ENCODE measurements at places on chromosomes 6 and 20.
A peak's percentile ranks its signal among the peaks of the same experiment; 100 is the strongest.

GRCh38 chr6:137880746-137881521 is 13.9 kb downstream of the TNFAIP3 start:
- no peak for DNase-seq

- DNase-seq = no peak
Measured at GRCh38 chr6:11929241-11929835, 82.8 kb upstream of the HIVEP1 start.

- DNase-seq = no peak
Measured at GRCh38 chr20:32017711-32018251, 7.5 kb downstream of the CCM2L start.

- no peak for DNase-seq
Measured at GRCh38 chr6:161943561-161943960, 669.7 kb upstream of the AGPAT4 start.

GRCh38 chr6:20978151-20978614 is 443.9 kb downstream of the CDKAL1 start:
- no peak for DNase-seq

DNA sequence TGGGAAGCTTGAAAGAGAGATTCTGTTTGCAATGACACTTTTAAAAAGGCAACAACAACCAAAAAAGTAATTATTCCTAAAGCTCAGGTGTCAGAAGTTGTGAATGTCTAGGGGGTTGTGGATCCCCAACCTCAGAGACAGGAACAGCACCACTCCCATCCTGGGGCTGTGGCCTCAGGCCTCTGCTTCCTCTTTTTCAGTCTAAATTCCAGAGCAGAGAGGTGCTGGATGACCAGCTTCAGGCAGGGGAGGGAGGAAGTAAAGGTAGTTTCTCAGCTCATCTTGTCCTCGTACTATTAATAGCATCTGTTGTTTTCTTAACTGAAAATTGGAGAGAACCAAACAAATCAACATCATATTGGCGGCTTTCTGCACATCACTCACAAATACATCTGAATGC is 8.3 kb downstream of the NT5E start:
- DNase-seq = no peak

DNA sequence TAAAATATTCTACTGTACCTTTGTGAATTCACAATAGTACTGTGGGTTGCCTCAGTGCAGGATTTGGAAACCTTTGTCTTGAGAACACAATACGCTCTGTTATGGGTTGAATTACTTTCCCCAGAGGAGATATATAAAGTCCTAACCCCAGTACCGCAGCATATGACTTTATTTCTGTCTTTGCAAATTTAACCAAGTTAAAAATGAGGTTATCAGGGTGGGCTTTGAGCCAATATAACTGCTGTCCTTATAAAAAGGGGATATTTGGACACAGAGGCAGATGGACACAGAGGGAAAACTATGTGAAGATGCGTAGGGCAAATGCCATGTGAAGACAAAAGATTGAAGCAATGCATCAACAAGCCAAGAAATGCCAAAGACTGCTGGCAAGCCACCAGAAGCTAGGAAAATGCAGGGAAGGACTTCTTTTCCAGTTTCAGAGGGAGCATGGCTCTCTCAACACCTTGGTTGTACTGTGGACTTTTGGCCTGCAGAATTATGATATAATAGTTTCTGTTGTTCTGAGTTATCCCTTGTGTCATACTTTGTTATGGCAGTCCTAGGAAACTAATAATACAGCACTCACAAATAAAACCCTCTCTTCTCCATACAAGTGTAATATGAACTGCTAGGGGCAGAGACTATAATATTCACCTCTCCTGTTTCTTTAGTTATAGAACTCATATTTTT is 292.6 kb upstream of the SPTLC3 start:
- no peak for DNase-seq

DNA sequence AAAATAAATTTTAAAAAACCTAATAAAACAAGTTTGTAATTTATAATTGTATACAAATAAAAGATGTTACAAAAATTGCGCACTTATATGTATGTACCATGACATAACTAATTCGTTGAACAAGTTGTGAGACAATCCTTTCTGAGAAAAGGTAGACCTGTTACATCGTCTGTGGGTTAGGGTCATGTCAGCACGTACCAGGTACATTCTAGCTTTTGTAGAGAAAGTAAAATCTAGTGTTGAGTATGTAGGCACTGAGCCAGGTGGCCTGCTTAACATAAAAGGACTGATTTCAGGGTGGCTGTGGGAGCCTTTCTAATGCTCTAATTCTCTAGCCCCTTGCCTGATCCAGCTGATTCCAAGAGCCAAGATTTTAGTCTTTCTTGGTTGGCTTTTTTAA is 10.4 kb downstream of the RPL7L1 start:
- DNase-seq = no peak

GRCh38 chr6:27419363-27419762 is 30.8 kb downstream of the ZNF391 start:
- DNase-seq = no peak

DNA sequence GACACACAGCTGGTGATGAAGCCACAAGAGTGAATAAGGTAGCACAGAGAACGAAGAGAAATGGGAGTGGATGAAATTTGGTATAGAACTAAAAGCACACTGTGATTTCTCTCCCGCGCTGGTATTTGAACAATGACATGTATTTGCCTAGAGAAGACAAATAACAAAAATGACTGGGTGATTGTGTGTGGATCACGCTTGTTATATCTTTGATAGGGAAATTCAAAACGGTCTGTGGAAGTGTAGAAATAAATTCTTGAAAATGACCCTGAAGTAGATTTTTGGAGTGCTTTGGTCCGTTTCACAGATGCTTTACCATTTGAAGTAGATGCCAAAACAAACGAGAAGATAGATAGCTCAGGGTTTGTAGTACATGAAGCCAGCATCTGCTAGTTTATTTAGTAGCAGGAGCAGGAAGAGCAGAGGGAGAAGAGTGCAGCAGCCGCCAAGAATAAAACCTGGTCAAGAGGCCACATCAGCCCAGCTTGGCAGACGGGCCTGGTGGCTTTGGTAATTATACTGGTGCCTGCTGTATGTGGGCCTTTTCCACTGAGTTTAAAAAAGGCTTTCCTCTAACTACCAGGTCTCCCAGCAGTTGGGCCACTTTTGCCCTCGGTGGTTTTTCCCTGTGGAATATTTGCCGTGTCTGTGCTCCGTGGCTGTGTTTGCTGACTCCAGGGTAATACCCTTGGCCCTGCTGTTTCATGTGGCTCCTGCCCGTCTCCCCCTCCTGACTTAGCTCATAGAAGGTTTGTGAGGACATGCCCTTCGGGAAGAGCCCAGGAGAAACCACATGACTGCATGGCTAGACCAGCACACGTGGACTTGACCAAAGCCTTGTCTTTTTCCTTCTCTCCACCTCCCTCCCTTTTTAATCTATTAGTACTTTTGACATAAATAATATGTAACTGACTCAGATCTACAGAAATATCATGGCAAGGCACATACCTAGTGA is 294.0 kb downstream of the SOX4 start:
- DNase-seq = no peak

DNA sequence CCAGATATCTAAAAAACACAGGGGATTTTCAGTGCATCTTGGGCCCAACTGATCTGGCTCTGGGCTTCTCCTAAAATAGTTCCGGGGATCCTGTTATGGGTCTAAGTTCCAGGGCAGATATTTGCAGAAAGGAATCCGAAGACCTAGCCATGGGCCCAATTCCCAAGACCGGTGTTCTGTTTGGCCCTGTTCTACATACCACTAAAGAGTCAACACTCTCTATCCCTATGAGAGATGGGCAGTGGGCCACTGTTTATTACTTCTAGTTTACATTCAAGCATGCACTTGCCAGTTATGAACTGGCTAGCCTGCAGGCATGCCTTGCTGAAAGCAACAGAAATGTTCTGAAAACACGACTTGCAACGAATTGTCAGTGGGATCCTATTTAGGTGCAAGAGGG is 87.4 kb upstream of the PLCB4 start:
- DNase-seq = no peak

GRCh38 chr6:9875605-9876353 is 539.1 kb downstream of the TFAP2A start:
- DNase-seq = no peak

DNA sequence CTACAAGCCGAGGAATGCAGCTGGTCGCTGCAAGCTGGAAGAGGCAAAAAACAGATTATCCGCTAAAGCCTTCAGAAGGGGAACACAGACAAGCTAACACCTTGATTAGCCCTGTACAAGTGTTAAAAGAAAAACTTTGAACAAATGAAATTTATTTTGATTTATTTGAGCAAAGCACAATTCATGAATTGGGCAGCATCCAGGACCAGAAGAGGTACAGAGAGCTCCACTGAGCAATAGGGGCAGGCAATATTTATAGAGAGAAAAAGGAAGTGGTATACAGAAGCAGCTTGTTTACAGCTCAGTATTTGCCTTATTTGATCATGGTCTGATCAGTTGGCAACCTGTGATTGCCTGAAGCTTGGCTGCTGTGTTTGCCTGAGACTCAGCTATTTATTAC is 17.6 kb downstream of the HLA-DOB start:
- DNase-seq = no peak

- DNase-seq = no peak
Measured at GRCh38 chr20:19887556-19888268, 129.4 kb upstream of the NAA20 start.

- no peak for DNase-seq
Measured at GRCh38 chr20:46324960-46325703, 16.8 kb upstream of the CDH22 start.

- DNase-seq = no peak
Measured at GRCh38 chr6:143970456-143971218, 37.4 kb downstream of the PLAGL1 start.

GRCh38 chr6:14212020-14212419 is 94.4 kb downstream of the CD83 start:
- no peak for DNase-seq

DNA sequence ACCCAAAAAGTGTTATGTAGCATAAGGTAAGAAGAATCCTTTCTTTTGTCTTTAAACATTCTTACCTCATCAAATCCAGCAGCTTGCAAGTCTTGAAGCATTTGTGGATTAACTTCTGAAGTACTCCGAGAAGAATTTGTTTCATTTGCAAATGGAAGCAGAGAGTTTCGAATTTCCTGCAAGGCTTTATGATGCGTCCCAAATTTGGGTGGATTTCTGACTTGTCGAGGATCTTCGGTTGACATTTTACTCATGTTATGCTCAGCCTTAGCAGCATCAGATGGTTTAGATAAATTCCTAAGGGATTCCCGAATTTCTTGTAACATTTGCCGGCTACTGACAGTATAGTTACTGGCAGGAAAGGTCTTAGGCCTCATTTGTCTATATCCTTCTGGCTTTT is 16.2 kb downstream of the LATS1 start:
- DNase-seq = no peak

DNA sequence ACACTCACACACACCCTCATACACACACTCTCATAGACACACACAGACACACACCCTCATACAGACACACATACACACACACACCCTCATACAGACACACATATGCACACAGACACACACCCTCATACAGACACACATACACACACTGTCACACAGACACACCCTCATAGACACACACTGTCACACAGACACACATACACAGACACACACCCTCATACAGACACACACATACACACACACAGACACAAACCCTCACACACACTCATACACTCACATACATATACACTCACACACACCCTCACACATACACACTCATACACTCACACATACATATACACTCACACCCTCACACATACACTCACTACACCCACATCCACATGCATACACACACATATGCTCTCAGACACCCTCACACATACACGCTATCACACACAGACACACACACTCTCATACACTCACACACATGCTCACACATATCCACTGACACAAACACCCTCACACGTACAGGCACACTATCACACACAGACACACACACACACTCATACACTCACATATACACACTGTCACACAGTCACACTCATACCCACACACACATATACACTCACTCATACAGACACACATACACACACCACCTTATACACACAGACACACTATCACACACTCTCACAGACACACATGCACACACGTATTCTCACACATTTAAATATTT is 9.1 kb downstream of the ADIG start:
- no peak for DNase-seq

GRCh38 chr6:26249957-26250697 is 114.9 kb upstream of the BTN3A2 start:
- peak; percentile 32 for DNase-seq

- DNase-seq = no peak
Measured at GRCh38 chr20:44829688-44830087, 19.3 kb upstream of the RIMS4 start.

Measured in stimulated activated CD8-positive, alpha-beta memory T cell treated with anti-CD3 and anti-CD28 coated beads, Interleukin-7, amount 100 ng/mL, for 1 hour (primary cell).